Stimulated activated CD4-positive, alpha-beta T cell treated with anti-CD3 and anti-CD28 coated beads, Interleukin-15, amount 100 ng/mL, for 1 hour (primary cell): ENCODE measurements at places on chromosomes 11 and 22.

DNA sequence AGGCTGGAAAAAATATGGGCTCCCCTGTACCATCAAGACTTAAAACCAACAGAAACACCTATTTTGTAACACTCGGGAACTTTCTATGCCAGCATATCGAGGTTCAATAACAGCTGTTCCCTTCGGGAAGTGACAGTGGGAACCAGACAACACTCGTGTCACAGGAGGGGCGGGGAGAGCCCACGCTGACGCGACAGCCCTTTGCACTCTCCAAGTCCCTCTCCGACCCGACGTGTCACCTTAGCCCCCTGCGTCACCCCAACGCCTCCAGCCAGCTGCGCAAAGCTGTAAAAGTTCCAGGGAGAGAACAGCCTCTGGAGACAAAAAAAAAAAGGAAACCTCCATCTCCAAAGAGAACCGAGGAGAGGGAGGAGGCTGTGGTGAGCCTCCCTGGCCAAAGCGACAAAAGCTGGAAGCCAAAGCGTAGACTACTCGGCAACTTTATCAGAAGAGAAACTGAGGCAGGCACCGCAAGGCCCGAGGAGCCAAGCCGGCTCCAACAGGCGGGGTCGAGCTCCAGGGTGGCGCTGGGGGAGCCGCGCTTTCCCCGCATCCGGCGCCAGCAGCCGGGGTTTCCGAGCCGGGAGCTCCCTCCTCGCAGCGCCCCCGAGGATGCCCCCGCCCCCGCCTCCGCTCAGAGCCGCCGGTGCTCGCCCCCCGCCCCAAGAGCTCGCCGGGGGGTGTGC is 751 bp downstream of the ARFGAP3 start:
- DNase-seq, result peak; percentile 4

- no peak for DNase-seq
Measured at GRCh38 chr11:56509439-56509838, 18.3 kb upstream of the OR5M8 start.

DNA sequence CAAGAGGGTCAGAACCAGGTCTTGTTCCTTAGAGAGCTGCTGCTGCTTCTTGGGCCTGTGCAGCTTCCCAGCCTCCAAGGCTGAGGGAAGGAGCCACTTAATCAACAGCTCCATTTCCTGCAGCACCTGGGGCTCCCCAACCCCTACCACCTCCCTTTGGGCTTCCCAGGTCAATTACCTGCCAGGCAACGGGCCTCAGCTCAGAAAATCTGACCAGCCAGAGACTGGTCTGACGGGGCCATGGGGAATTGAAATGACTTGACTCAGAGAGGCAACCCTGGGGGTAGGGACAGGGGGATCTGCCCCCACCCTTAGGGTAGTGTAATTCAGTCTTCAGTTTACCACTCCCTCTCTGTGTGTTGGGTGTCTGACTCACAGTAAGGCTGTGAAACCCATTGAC is 4.7 kb upstream of the MAJIN start:
- DNase-seq, result no peak

DNA sequence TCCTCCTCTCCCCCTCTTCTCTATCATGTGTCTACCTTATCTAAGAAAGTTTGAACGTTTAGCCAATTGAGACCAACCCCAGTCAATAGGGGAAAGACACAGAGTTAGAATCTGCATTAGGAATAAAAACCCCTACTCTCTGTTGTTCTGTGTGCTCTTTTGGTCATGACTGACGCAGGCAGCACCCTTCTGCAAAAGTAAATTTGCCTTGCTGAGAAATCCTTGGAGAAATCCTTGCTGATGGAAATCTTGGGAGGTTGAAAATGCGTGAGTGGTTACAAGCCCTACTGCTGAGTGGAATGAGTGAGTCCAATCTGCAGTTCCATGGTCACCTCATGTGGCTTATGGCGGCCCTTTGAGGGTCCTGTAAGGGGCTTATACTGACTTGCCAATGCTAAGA is 145.2 kb downstream of the AASDHPPT start:
- no peak for DNase-seq

GRCh38 chr11:14089690-14090462 is 127.4 kb downstream of the SPON1 start:
- no peak for DNase-seq

GRCh38 chr11:119983240-119983732 is 154.6 kb downstream of the TRIM29 start:
- DNase-seq, result no peak

DNA sequence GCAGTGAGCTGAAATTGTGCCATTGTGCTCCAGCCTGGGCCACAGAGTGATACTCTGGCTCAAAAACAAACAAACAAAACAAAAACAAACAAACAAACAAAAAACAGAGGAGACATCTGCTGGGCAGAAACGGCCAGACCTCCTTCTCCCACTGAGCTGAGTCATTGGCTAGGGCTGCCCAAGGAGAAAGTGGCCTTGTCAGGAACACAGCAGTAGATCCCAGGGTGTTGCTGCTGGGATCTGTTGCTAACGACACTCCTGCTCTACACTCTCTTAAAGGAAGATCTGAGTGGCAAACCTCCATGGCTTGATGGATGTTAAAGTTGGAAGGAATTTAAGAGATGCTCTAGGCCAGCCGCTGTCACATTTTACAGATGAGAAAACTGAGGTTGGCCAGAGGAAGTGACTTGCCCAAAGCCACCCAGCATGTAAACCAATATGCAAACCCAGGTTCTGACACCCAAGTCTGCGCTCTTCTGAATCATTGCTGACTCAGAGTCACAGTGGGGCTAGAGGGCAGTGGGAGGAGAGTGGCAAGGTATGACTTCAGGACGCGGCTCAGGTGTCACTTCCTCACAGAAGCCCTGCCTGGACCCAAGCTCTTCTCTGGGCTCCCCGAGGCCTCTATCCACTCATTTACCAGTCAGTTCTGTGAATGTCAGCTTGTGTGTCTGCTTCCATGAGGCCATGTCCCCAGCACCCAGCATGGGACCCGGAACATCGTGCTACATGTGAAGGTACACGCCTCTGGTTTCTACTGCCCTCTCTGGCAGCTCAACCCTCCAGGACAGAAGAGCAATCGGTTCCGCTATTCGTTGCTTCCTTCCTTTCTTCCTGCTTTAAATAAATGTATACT is 11.3 kb upstream of the GDPD5 start:
- no peak for DNase-seq

GRCh38 chr11:63769042-63769713 is 603 bp upstream of the ZFTA start:
- DNase-seq, result peak; percentile 16

DNA sequence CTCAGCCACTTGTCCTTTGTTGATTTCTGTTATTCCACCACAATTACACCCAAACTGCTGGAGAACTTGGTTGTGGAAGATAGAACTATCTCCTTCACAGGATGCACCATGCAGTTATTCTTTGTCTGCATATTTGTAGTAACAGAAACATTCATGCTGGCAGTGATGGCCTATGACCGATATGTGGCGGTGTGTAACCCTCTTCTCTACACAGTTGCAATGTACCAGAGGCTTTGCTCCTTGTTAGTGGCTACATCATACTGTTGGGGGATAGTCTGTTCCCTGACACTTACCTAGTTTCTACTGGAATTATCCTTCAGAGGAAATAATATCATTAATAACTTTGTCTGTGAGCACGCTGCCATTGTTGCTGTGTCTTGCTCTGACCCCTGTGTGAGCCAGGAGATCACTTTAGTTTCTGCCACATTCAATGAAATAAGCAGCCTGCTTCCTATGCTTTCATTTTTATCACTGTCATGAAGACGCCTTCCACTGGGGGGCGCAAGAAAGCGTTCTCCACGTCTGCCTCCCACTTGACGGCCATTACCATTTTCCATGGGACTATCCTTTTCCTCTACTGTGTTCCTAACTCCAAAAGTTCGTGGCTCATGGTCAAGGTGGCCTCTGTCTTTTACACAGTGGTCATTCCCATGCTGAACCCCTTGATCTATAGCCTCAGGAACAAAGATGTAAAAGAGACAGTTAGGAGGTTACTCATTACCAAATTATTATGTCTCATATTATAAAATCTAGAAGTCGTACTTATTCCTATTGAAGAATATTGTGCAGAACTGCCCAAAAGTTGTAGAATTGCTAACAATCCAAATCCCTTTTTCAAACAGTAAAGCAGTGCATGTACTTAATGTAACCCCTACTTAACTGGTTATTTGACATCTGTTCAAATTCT is 53.2 kb downstream of the OR4C6 start:
- DNase-seq, result no peak

DNA sequence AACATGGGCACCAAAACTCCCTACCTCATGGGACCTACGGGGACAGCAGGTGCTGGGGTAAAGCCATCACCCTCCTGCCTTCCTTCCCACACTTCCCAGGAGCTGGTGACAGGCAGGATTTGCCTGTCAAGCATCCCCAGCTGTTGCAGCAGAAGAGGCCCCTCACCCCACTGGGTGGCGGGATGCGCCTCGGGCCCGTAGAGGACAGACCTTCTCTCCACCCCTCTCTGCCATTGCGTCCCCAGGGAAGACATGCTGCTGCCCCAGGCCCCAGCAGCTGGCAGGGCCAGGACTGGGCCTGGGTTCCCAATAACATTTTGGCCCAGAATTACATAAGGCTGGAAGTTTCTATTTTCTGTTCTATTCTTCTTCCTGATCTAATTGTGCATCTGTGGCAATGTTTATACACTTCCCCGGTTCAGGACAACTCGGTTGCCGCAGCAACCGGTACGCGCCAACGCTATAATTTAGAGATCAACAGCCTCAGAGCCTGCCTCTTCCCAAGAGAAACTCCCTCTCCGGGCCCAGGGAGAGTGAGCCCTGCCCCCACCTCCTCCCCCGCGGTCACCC is 25.4 kb downstream of the KCNJ4 start:
- DNase-seq, result no peak

- no peak for DNase-seq
Measured at GRCh38 chr11:12377106-12377823, at the start of gene PARVA. Gene PARVA (plus strand): TSS chr11:12377571. CDS start chr11:12377648, 77 bp downstream.

DNA sequence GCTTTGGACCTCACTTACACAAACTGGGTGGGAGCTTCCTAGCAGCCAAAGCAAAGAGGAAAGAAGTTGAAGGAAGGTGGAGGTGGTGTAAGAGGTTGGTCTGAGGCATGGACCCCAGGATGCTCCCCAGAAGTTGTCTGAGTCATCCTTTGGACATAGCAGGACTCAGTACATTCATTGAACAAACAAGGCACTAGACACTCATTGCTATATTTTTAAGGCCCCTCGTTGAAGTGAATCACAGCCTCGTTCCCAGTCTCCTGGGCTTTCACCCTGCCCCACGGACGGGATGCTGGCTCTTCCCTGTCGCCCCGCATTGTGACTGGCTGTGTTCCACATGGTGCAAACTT is 95.9 kb upstream of the FGF3 start:
- DNase-seq, result no peak

DNA sequence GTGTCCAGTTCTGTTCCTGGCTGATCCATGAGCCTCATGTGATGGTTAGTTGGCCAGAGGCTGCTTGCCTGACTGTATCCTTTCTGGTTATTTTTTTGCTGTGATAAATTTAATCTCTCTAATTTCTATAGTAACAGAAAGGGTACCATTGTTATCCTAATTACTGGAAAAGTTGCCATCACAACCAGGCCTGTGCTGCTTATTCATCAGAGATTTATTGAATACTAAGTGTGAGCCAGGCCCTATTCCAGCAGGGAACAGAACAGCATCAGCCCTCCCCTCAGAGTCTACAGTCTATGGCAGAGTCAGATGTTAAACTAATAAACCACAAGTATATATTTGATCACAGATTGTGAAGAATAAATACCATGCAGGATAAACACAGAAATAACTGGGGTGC is 86.8 kb downstream of the DEPDC5 start:
- no peak for DNase-seq

DNA sequence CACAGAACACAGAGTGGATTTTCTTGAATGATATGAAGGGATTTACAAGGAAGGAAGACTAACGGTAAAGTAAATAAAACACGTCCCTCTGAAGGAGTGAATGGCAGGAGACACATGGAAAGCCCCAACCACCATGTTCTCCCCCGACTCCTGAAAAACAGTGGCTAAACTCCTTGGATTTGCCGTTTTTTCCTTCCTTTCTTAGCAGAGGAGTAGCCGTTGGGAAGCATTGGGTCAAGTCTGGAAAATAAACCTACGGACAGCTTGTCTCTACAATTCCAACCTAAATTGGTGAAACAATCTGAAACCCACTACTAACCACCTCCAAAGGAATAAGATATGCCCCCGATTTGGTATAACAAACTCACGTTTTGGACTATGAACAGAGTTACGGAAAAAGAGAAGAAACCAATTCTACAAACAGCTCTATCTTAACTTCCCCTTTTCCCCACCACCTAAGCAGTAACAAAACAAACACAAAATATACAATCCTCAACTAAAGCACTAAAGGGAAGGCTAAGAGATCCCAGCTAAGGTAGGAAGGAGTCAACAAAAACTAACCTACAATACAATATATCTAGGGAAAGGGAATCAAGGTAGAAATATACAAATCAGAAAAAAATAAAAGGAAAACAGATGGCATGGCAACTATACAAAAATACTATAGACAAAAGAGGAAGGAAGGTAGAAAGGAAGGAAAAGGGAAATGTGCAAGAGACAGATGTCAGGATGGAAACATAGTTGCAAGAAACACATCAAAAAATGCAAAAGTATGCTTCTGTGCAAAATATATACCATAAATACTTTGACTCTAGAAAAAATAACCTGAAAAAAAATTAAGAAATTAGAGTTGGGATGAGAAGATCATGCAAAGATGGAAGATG is 43.8 kb upstream of the LYVE1 start:
- no peak for DNase-seq

DNA sequence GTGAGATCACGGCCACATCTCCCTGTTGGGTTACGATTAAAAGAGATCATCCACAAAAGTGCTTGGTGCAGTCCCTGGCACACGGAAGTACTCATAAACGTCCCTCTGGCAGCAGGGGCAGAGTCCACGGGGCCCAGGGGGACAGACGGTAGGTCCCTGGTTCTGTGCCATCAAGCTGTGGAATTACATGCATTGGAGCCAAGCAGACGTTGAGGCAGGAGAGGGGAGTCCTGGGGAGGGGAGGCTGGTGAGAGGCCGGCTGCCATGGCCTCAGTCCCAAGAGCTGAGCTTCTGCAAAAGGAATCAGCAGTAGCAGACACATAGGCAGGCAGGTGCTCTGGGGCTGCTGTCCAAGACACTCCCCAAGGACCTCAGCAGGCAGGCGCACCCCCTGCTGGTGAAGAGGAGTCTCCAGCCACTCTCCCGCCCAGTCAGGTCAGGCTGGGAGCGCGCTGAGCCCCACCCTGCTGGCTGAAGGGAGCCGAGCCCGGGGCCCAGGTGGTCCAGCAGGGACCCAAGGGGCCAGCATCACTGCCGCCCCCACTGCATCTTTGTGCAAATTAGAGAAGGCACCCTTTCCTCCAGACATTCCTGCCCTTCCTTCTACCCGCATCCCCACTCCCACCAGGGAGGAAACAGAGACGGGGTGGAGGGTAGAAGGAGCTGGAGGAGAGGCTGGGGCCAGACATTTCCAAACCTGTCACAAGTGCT is 7.6 kb upstream of the KCTD17 start:
- DNase-seq, result no peak

DNA sequence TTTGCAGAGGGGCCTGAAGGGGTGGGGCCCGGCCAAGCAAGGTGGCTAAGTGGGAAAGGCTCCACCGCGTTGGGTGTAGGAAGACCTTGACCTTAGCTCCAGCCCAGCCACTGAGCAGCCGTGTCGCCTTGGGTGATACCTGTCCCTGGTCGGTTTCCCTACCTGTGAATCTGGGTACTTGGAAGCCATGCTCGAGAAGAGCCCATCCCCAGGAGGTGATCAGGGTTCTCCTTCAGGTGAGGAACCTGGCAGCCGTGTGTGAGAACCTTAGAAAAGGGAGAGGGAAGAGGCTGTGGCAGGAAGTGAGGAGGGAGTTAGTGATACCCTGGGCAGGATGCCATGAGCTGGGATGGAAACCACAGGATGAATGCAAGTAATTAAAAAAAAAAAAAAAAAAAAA is 21.6 kb downstream of the PPARA start:
- no peak for DNase-seq

GRCh38 chr11:64245401-64245796 is 1.3 kb downstream of the PPP1R14B start:
- no peak for DNase-seq
